ENCODE measurements at places on chromosomes 2 and 18. TPM values are rescaled to one million over a fixed set of nuclear protein-coding genes. Genes with fewer than 3 reads are reported as not detected.

Gene PSD4
- 5.2 TPM for total RNA-seq

Gene MGAT5
- total RNA-seq, result 57.2 TPM

Gene AGFG1
- 90.3 TPM for total RNA-seq

Gene RAD51AP2
- total RNA-seq, result 0.18 TPM

Gene TEX51
- not detected for total RNA-seq

Gene BOLL
- not detected for total RNA-seq

Gene ST8SIA5
- total RNA-seq, result 0.24 TPM

DNA sequence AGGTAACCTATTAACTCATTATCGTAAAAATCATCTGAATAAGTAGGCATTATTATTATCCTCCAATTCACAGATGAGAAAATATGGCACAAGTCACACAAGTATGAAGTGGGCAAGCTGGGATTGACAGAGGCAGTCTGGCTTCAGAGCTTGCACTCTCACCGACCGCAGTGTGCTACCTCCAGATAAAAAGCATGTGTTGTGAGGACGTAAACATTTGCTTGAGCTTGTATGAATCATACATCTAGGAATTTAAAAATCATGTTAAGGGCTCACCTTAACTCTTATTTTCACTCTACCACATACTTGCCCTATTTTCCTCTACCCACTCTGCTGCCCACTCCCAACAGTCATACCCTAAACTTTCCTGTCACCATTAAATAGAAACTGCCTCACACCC is 65.3 kb upstream of the AMMECR1L start:
- H3K27me3 ChIP-seq, result no peaks in the 10 kb centered on the region
- H3K4me3 ChIP-seq, result no peak overlapping the region
- H3K27ac ChIP-seq, result no peak overlapping the region
- DNase-seq, result peak; percentile 1
- H3K4me1 ChIP-seq, result no peaks in the 10 kb centered on the region

GRCh38 chr2:236857246-236857645 is 228.4 kb upstream of the COPS8 start:
- H3K27ac ChIP-seq, result no peak overlapping the region
- H3K4me3 ChIP-seq, result no peak overlapping the region
- H3K27me3 ChIP-seq, result no peaks in the 10 kb centered on the region
- peaks cover 19% of the 10 kb centered on the region for H3K4me1 ChIP-seq

GRCh38 chr2:11842336-11842735 is 95.9 kb downstream of the LPIN1 start:
- H3K27ac ChIP-seq, result no peak overlapping the region
- peaks cover 12% of the 10 kb centered on the region for H3K4me1 ChIP-seq
- H3K27me3 ChIP-seq, result no peaks in the 10 kb centered on the region
- no peak overlapping the region for H3K4me3 ChIP-seq

DNA sequence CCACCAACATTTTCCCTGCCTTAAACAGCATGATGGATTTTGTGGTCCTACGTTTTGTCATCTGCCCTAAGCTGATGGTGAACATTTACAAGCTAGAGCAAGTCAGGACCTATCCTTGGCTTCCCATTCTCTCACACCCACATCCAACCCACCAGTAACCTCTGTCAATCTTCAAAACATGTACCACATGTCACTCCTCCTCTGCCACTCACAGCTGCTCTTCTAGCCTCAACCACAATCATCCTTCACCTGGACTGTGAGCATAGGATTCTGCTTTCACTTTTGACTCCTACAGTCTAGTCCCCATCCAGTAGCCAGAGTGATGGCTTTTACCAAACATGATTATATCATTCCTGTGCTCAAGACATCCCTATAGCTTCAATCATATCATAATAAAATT is 279.8 kb upstream of the DLGAP1 start:
- H3K27me3 ChIP-seq, result peaks cover 6% of the 10 kb centered on the region
- DNase-seq, result no peak
- H3K4me1 ChIP-seq, result no peaks in the 10 kb centered on the region
- H3K4me3 ChIP-seq, result no peak overlapping the region

GRCh38 chr2:209525331-209525730 is 101.5 kb downstream of the MAP2 start:
- no peaks in the 10 kb centered on the region for H3K4me1 ChIP-seq
- no peak for DNase-seq
- H3K27me3 ChIP-seq, result no peaks in the 10 kb centered on the region
- no peak overlapping the region for H3K27ac ChIP-seq
- no peaks in the 10 kb centered on the region for H3K36me3 ChIP-seq

- DNase-seq, result peak; percentile 83
- no peak overlapping the region for H3K27ac ChIP-seq
- H3K27me3 ChIP-seq, result peaks cover 100% of the 10 kb centered on the region
- H3K4me3 ChIP-seq, result peak overlapping the region; percentile 61
- H3K4me1 ChIP-seq, result no peaks in the 10 kb centered on the region
Measured at GRCh38 chr2:176098366-176099158, 1.0 kb upstream of the HOXD12 start.

GRCh38 chr2:84495539-84496146 is 20.7 kb upstream of the DNAH6 start:
- H3K4me1 ChIP-seq, result no peaks in the 10 kb centered on the region
- H3K27me3 ChIP-seq, result no peaks in the 10 kb centered on the region
- no peak overlapping the region for H3K27ac ChIP-seq

DNA sequence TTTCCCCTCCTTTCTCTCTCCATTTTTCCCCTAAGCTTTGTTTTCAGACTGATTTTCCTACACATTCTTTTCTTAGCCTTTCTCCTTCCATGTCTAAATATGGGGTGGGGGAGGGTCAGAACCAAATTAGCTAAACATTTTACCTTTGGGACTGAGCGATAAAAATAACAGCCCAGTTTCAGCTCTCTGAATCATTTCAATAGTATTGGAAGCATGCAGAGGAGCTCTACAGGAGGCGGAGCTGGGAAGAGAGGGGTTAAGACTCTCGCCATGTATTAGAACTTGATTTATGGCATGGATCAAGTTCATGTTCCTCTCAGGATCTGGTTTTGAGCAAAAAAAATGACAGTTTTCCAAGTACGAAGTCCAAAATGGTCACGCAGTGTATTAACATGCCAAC is 109.1 kb downstream of the CPO start:
- H3K27me3 ChIP-seq, result no peaks in the 10 kb centered on the region
- H3K36me3 ChIP-seq, result no peaks in the 10 kb centered on the region
- no peak overlapping the region for H3K4me3 ChIP-seq
- no peak overlapping the region for H3K27ac ChIP-seq

- no peaks in the 10 kb centered on the region for H3K36me3 ChIP-seq
- H3K4me1 ChIP-seq, result no peaks in the 10 kb centered on the region
- H3K4me3 ChIP-seq, result no peak overlapping the region
- no peaks in the 10 kb centered on the region for H3K27me3 ChIP-seq
- H3K27ac ChIP-seq, result no peak overlapping the region
Measured at GRCh38 chr2:71893646-71894045, 254.0 kb downstream of the CYP26B1 start.

- H3K4me3 ChIP-seq, result no peak overlapping the region
- H3K4me1 ChIP-seq, result no peaks in the 10 kb centered on the region
- DNase-seq, result peak; percentile 30
- no peaks in the 10 kb centered on the region for H3K27me3 ChIP-seq
- no peaks in the 10 kb centered on the region for H3K36me3 ChIP-seq
Measured at GRCh38 chr2:69118609-69119008, 105.6 kb downstream of the ANTXR1 start.

GRCh38 chr2:217360781-217361482 is 501.1 kb upstream of the TNP1 start:
- H3K36me3 ChIP-seq, result no peaks in the 10 kb centered on the region
- DNase-seq, result no peak
- H3K4me3 ChIP-seq, result no peak overlapping the region
- H3K27me3 ChIP-seq, result no peaks in the 10 kb centered on the region

GRCh38 chr2:194104687-194105086 is 1552.3 kb upstream of the SLC39A10 start:
- no peaks in the 10 kb centered on the region for H3K27me3 ChIP-seq
- no peak overlapping the region for H3K27ac ChIP-seq
- H3K36me3 ChIP-seq, result no peaks in the 10 kb centered on the region
- DNase-seq, result no peak

DNA sequence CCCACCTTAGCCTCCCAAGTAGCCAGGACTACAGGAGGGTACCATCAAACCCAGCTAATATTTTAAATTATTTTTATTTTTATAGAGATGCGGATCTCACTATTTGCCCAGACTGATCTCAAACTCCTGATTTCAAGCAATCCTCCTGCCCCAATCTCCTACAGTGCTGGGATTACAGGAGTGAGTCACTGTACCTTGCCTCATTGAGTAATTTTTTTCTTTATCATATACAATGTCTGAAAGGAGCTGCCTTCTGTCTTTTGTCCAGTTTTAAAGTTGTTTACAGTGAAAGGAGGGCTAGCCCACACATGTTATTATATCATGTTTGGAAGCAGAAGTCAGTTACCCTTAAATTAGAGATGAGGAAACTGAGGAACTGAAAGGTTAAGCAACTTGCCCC is 32.5 kb downstream of the PRKRA start:
- DNase-seq, result no peak
- H3K4me3 ChIP-seq, result no peak overlapping the region
- H3K36me3 ChIP-seq, result peaks cover 3% of the 10 kb centered on the region
- no peak overlapping the region for H3K27ac ChIP-seq

GRCh38 chr2:241576293-241576654 is 17.7 kb downstream of the BOK start:
- H3K4me1 ChIP-seq, result no peaks in the 10 kb centered on the region
- peak; percentile 57 for DNase-seq

DNA sequence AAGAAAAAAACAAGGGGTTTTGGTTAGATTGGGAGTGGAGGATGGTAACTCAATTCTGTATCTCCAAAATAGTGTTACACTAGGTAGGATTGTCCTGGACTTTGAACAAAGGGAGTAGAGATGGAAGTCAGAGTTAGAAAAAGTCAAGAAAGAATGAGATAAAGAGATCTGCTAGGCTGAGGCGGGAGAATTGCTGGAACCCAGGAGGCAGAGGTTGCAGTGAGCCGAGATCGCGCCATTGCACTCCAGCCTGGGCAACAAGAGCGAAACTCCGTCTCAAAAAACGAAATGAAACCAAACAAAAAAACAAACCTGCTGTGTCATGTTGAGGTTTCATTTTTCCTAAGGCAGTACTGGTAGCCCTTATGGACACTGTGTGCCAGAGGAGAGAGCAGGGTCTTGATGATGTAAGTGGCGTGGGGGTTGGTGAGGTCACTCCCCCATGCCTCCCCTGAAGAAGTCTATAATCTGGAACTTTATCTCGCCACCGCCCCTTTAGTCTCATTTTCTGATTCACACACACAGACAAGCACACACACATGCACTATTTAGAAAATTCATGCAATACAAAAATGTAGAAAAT is 10.5 kb downstream of the DRC1 start:
- H3K4me1 ChIP-seq, result no peaks in the 10 kb centered on the region
- H3K36me3 ChIP-seq, result no peaks in the 10 kb centered on the region
- no peak overlapping the region for H3K27ac ChIP-seq

DNA sequence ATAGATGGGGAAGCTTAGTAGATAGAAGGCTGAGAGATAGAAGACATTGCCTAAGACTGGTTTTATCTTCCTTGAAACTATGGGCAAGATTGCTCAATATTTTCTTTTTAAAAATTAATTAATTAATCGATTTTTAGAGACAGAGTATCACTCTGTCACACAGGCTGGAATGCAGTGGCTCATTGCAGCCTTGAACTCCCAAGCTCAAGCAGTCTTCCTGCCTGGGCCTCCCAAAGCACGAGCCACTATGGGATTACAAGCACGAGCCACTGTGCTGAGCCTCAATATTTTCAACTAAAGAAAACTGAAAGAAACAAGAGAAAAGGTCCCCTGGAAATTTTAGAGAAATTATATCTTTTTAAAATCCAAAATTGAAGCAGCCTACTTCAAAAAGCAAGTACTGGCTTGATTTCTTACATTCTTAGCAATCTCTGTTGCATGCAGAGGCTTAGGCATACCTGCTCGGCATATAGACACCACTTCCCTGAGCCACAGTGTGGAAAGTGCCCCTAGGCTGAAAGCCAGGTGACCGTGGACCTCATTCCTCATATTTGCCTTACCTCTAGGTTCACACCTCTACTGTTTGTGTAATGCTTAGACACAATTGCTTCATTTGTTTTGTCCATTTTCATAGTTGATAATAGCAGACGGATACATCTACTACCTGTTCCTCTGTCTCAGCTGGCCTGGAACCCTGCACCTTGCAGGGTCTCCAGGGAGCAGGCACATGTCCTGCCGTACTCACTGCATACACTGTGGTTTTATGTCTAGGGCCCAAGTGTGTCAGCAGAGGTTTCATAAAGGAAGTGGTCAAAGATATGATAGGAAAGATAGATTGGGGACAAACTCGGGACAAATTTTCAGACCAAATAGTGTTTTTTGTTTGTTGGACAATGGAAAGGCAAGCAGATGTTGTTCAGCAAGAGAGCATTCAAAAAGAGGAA is 166.5 kb upstream of the ALPP start:
- no peak overlapping the region for H3K4me3 ChIP-seq
- H3K27me3 ChIP-seq, result no peaks in the 10 kb centered on the region
- no peak for DNase-seq
- no peaks in the 10 kb centered on the region for H3K4me1 ChIP-seq
- no peak overlapping the region for H3K27ac ChIP-seq

DNA sequence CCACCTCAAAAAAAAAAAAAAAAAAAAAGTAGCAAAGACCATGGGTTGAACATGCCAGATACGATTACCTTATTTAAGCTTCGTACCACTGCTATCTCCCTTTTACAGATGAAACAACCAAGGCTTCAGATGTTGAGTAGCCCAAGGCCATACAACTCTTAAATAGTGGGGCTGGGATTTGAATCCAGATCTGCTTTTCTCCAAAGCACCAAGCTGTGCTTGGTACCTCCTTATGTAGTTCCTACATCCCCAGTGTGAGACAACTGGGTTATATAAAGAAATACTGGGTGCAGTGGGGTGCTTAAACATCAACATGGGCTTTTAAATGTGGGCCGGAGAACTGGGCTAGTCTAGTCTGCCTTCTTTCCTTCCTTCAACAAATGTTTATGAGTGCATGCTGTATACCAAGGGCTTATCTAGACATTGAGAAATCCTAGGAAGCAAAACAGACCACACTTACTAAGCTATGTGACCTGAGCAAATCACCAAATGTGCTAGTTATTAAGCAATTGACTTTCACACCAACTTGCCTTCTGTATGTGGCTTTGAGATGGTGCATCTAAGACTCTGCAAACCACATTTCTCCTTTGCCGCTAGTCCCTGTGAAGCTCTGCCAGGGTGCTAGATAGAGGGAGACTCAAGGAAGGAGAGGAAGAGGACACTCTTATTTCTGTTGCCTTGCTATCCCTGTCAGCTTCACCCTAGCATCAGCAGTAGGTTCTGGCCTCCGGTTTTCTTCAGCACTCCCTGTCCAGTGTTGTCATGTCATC is 206.8 kb upstream of the FBXO11 start:
- H3K36me3 ChIP-seq, result no peaks in the 10 kb centered on the region
- DNase-seq, result no peak
- H3K27me3 ChIP-seq, result no peaks in the 10 kb centered on the region

DNA sequence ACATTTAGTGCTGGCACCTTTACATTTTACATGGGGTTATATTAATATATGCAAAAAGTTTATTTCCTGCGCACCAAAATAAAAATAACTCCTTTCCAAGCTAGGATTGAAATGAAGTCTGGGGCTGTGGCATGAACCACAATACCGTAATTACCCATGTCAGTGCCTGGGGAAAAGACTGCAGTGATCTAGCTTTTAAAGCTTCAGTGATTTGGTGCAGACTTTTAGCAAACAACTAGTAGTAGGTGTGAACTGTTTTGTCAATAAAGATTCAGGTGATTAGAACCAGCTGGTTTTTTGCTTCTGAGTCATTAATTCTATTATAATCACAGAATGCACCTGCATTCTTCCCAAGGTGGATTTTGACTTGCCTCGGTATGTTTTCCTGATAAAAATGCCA is 21.2 kb downstream of the EFEMP1 start:
- H3K27me3 ChIP-seq, result no peaks in the 10 kb centered on the region
- H3K36me3 ChIP-seq, result no peaks in the 10 kb centered on the region
- peaks cover 7% of the 10 kb centered on the region for H3K4me1 ChIP-seq
- H3K27ac ChIP-seq, result no peak overlapping the region

Measured in endodermal cell (in vitro differentiated cells).